ENCODE measurements at places on chromosomes 2 and 18.

DNA sequence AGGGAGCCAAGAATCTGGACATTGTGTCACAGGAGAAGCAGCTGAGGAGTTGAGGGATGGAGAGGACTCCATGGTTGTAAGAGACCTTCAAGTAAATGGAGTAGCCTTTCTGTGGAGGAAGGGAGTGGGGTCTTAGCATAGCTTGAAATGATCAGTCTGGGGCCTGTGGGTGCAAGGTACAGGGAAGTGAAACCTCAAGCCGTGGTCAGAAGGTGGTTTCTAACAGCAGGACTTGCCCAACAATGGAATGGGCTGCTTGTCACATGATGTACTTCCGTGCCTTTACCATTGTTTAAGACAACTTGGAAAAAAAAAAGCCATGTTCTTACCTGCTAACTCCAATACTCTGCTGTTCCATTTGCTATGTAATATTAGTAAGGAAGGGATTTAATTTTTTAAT is 140.7 kb downstream of the LDLRAD4 start:
- DNase-seq: no peak

- DNase-seq: peak; percentile 76
Observed at GRCh38 chr2:28390241-28390745, 2.4 kb upstream of the FOSL2 start.

DNA sequence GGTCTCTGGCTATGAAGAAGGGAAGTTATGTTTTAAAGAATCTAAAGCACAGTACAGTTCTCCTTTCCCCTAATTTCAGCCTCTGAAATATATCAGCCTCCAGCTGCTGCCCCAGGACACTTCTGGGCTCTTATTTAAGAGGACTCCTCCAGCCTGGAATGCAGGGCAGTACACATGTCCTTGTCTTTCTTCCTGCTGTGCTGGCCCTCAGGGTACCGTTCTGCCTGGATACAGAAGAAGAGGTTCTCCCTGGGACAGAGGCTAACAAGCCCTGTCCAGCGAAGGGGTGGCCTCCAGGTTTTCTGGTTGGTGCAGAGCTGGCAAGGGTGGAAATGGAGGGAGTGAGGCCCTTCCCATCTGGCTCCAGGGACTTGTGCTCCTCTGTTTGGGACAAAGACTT is 22.1 kb downstream of the MLPH start:
- no peak for DNase-seq

GRCh38 chr2:96556441-96557330 is 20.1 kb downstream of the ARID5A start:
- DNase-seq: peak; percentile 29

DNA sequence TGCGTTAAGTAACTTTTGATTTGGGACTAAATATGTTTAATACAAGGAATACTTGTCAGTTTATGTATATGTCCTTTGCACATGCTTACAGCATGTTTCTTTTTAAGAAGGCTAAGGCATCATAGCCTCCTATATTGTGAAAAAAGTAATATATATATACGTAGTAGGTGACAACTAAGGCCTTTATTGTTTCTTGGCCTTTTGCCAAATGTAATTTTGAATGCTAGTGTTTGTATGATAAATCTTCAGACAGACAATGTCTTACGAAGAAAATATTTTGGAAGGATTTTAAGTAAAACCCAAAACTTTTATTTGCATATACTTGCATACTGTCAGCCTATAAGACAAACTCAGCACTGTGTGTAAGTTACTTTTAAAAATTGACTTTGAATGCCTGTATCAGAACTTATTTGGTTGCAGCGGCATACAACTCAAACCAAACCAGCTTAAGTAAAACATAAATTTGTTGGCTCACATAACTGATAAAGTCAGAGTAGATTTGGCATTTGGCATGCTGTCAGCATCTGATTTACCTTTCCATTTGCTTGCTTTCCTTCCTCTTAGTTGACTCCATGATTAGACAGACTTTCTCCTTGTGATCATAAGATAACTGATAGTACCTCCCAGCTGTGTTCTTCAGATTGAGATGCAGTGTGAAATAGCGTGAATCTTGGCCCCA is 24.4 kb downstream of the UBE2E3 start:
- DNase-seq: no peak

GRCh38 chr18:68662754-68663153 is 52.2 kb downstream of the TMX3 start:
- DNase-seq: no peak

DNA sequence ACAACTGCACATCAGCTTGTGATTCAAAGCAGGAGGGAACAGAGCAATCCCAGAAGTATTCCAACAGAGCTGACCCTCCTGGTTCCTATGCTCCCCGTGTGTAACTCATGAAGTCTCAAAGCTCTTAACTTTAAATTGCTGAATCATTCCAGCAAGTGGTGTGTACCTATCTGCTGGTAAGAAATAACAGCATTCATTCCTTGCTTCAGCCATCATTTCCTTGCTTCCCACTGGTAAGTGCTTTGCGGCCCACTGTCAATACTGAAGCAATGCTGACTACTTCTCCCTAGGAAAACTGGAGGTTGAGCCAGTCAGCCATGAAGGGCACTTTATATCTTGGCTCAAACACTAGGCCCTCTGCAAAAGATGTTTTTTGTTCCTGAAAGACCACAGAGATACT is 222.4 kb downstream of the EXOC6B start:
- no peak for DNase-seq

GRCh38 chr2:23918837-23919489 is 8.0 kb downstream of the ATAD2B start:
- no peak for DNase-seq

DNA sequence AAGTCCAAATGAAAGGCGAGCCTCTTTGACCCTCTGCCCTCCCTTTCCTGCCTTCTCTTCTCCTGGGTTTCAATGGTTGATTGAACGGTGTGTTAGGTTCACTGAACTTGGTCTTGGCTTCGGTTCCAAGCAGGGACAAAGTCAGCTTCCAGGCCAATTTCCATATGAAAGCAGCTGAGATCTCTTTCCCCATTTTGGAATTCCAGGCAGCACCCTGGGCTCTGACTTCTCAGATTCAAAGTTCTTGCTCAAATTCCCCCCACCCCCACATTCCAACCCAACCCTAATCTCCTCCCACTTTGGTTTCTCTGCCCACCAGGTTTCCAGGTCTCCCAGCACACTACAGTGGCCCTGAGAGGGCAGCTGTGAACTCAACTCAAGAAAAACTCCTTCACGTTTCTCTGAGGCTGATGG is 231.0 kb downstream of the INSIG2 start:
- no peak for DNase-seq

DNA sequence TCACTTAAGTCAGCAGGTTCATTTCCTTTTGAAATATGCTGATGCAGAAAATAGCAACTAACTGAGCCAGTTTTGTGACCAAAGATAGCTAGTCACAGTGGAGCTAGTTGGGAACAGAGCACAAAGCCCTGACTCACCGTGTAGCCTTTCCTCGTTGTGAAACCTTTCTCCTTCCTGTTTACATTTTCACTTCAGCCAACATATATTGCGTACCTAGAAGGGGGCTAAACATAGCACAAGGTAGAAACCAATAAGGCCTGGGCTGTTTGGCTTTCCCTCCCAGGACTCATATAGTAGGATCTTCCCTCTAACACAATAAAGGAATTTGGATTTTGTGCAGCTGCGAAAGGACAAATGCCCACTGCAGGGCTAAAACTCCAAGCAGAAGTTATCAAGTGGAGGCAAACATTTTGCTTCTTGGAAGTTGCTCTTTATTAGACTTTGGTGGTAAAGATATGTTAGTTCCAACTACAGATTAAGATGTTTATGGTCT is 24.5 kb upstream of the LPIN2 start:
- no peak for DNase-seq
